ENCODE measurements at places on chromosomes 3 and 15.

DNA sequence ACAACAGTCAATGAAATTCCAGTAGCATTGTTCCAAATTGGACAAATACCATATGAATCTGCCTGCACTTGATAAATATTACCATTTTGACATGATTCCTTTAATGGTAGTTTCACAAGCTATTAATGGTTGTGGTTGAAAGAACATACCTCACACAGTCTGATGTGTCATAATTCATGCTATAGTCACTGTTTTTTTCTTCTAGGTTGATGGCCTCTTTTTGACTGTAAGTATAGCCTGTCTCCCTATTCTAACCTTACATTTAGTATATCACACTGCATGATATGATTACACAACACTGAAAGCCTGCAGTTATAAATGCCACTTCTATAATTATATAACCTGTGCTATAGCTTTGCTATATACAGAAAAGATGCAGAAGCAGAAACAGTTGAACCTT, 834.1 kb downstream of the NSUN3 start:
- no peak overlapping the region for H3K27ac ChIP-seq
- H3K36me3 ChIP-seq: no peaks in the 10 kb centered on the region
- no peak overlapping the region for H3K4me3 ChIP-seq
- H3K4me1 ChIP-seq: no peaks in the 10 kb centered on the region
- DNase-seq: no peak

GRCh38 chr3:146550743-146551510, 6.5 kb upstream of the PLSCR1 start:
- no peak overlapping the region for H3K4me3 ChIP-seq
- H3K4me1 ChIP-seq: no peaks in the 10 kb centered on the region
- no peaks in the 10 kb centered on the region for H3K27me3 ChIP-seq
- no peaks in the 10 kb centered on the region for H3K36me3 ChIP-seq

GRCh38 chr3:171974986-171975837, 64.2 kb upstream of the FNDC3B start:
- H3K27ac ChIP-seq: no peak overlapping the region
- H3K36me3 ChIP-seq: no peaks in the 10 kb centered on the region
- H3K4me3 ChIP-seq: no peak overlapping the region

DNA sequence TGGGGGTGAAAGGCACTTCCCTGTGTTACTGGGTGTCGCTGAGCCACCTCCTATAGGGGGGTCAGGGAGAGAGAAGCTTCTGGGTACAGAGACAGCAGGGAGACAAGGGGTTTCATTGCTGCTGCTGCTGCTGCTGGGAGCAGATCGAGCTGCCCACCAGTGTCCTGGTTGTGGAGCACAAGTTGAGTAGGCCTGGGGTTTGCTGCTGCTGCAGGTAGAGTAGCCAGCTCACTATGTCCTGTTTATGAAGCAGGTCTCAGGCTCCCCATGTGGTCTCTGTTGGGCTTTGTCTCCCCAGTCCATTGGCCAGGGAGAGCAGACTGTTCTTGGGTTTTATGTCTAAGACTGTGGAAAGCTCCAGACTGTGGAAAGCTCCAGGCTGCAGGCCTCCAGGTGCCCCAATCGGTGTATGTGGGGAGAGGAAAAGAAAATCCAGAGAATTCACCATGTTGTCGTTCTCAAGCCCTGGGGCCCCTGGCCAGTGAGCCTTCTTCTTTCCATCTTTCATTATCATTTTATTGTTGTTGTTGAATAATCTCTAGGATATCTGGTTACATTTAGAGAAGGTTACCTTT, 157.8 kb downstream of the ADAMTS17 start:
- H3K4me3 ChIP-seq: no peak overlapping the region
- H3K4me1 ChIP-seq: no peaks in the 10 kb centered on the region
- peak; percentile 8 for DNase-seq
- H3K27ac ChIP-seq: no peak overlapping the region
- no peaks in the 10 kb centered on the region for H3K27me3 ChIP-seq

GRCh38 chr15:99450896-99451358, 114.9 kb upstream of the MEF2A start:
- DNase-seq: peak; percentile 78
- no peak overlapping the region for H3K4me3 ChIP-seq
- no peaks in the 10 kb centered on the region for H3K36me3 ChIP-seq
- peak overlapping the region; percentile 85 for H3K27ac ChIP-seq
- H3K4me1 ChIP-seq: peaks cover 47% of the 10 kb centered on the region

DNA sequence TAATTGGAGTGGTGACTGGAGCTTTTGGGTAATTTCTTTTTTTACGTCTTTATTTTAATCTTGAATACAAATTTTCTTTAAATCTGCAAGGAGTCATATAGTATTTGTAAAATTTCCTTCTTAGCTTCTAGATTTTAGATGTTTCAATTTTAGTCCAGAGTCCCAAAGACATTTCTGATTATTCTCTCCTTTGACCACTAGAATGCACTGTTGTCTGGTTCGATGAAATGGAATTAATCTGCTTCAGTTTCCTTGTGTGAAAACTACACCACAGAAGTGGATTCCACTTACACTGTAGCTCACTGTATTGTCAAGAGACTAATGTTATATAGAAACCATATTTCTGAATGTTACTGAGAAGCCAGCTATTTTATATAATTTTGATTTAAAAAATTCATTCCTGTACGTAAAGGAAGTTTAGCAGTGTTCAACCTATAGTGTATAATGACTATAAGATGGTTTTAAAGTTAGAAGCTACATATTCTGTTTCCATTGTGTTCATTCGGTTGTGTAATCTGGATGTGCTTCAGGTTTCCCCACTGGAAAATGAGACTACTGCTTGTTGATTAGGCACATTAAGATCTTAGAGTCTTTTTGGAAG, 6.1 kb downstream of the GRAMD1C start:
- no peaks in the 10 kb centered on the region for H3K4me1 ChIP-seq
- no peaks in the 10 kb centered on the region for H3K27me3 ChIP-seq
- H3K4me3 ChIP-seq: no peak overlapping the region
- no peaks in the 10 kb centered on the region for H3K36me3 ChIP-seq
- no peak for DNase-seq

- H3K27ac ChIP-seq: no peak overlapping the region
- no peaks in the 10 kb centered on the region for H3K27me3 ChIP-seq
- no peaks in the 10 kb centered on the region for H3K36me3 ChIP-seq
- no peaks in the 10 kb centered on the region for H3K4me1 ChIP-seq
These were observed 64.0 kb downstream of the P3H2 start for GRCh38 chr3:190056742-190057141.

- no peak for DNase-seq
- peaks cover 12% of the 10 kb centered on the region for H3K4me1 ChIP-seq
- no peak overlapping the region for H3K27ac ChIP-seq
- H3K4me3 ChIP-seq: no peak overlapping the region
These were observed 1.8 kb downstream of the MAP1A start for GRCh38 chr15:43519196-43519595.

- H3K4me1 ChIP-seq: peaks cover 18% of the 10 kb centered on the region
- no peak for DNase-seq
- H3K27me3 ChIP-seq: no peaks in the 10 kb centered on the region
- no peak overlapping the region for H3K4me3 ChIP-seq
- H3K36me3 ChIP-seq: no peaks in the 10 kb centered on the region
- no peak overlapping the region for H3K27ac ChIP-seq
These were observed 107.5 kb upstream of the GALNT15 start for GRCh38 chr3:16066975-16067374.

GRCh38 chr3:141738891-141739363, 829 bp downstream of the RNF7 start:
- H3K4me3 ChIP-seq: peak overlapping the region; percentile 98
- DNase-seq: no peak
- peaks cover 44% of the 10 kb centered on the region for H3K4me1 ChIP-seq
- H3K36me3 ChIP-seq: peaks cover 2% of the 10 kb centered on the region
- no peaks in the 10 kb centered on the region for H3K27me3 ChIP-seq

- peaks cover 2% of the 10 kb centered on the region for H3K36me3 ChIP-seq
- no peaks in the 10 kb centered on the region for H3K27me3 ChIP-seq
- no peak overlapping the region for H3K27ac ChIP-seq
- DNase-seq: no peak
- no peak overlapping the region for H3K4me3 ChIP-seq
- H3K4me1 ChIP-seq: no peaks in the 10 kb centered on the region
These were observed 206.4 kb downstream of the STAG1 start for GRCh38 chr3:136545664-136546268.

- H3K4me1 ChIP-seq: peaks cover 14% of the 10 kb centered on the region
- no peak overlapping the region for H3K4me3 ChIP-seq
- H3K27ac ChIP-seq: peak overlapping the region; percentile 57
These were observed 78.7 kb upstream of the IGSF10 start for GRCh38 chr3:151539599-151539998.

DNA sequence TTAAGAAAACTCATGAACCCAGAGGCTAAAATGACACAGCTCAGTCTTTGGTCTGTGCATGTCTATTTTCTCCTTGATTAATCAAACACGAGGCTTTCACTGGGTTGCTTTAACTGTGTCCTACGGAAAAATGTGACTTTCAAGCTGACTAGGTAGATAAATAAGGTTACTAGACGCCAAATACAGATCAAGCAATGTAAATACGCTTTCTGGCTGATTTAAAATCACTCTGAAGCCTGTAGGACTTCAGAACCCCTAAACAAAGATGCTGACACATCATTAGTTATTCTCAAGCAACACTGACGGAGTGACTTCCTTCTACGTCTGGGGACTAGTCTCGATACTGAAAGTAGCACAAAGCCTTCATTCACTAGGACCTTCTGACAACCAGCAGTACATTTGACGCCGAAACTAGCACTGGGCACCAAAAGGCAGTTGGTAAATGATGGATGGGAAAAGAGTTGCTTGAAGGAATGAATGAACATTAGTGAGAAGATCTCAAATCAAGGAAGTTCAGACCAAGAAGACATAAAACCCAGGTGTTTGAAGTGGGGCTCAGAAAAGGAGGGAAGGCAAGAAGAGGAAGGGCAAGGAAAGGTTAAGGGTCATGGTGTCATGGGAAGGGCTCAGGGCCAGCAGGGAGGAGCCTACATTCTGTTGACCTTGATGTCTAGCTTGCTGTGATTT, 67.1 kb upstream of the CDV3 start:
- DNase-seq: no peak
- H3K27me3 ChIP-seq: no peaks in the 10 kb centered on the region
- no peak overlapping the region for H3K4me3 ChIP-seq
- H3K36me3 ChIP-seq: no peaks in the 10 kb centered on the region
- H3K4me1 ChIP-seq: no peaks in the 10 kb centered on the region

- no peaks in the 10 kb centered on the region for H3K36me3 ChIP-seq
- H3K27me3 ChIP-seq: no peaks in the 10 kb centered on the region
- peak overlapping the region; percentile 3 for H3K27ac ChIP-seq
- H3K4me3 ChIP-seq: no peak overlapping the region
These were observed 45.0 kb downstream of the MYO5A start for GRCh38 chr15:52483707-52484106.

GRCh38 chr3:63927422-63928280, 15.5 kb upstream of the SCAANT1 start:
- H3K4me1 ChIP-seq: peaks cover 13% of the 10 kb centered on the region
- no peak overlapping the region for H3K27ac ChIP-seq
- H3K4me3 ChIP-seq: no peak overlapping the region
- no peaks in the 10 kb centered on the region for H3K36me3 ChIP-seq
- H3K27me3 ChIP-seq: no peaks in the 10 kb centered on the region

- no peaks in the 10 kb centered on the region for H3K27me3 ChIP-seq
- no peaks in the 10 kb centered on the region for H3K4me1 ChIP-seq
- H3K27ac ChIP-seq: no peak overlapping the region
- no peaks in the 10 kb centered on the region for H3K36me3 ChIP-seq
These were observed 191.9 kb upstream of the IL12A start for GRCh38 chr3:159796744-159797143.

GRCh38 chr15:96792216-96792615, 461.7 kb downstream of the NR2F2 start:
- no peaks in the 10 kb centered on the region for H3K27me3 ChIP-seq
- no peak overlapping the region for H3K27ac ChIP-seq
- no peak for DNase-seq

DNA sequence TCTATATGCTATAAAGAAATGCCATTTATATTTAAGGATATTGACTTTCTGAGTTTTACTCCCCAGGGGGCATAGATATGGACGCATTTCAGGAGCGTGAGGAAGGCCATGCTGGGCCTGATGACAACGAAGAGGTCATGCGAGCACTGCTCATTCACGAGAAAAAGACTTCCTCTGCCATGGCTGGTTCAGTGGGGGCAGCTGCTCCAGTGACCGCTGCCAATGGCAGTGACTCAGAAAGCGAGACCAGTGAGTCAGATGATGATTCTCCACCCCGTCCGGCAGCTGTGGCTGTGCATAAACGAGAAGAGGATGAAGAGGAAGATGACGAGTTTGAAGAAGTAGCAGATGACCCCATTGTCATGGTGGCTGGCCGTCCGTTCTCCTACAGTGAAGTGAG, 38.4 kb downstream of the GTF2E1 start:
- H3K4me3 ChIP-seq: no peak overlapping the region
- no peaks in the 10 kb centered on the region for H3K36me3 ChIP-seq
- H3K27me3 ChIP-seq: no peaks in the 10 kb centered on the region
- peak overlapping the region; percentile 68 for H3K27ac ChIP-seq

- no peaks in the 10 kb centered on the region for H3K36me3 ChIP-seq
- DNase-seq: no peak
- H3K27ac ChIP-seq: no peak overlapping the region
- H3K4me1 ChIP-seq: no peaks in the 10 kb centered on the region
- H3K27me3 ChIP-seq: no peaks in the 10 kb centered on the region
- H3K4me3 ChIP-seq: no peak overlapping the region
These were observed 617.7 kb upstream of the NR2F2 start for GRCh38 chr15:95712785-95713184.
